SK-N-SH (cell line): ENCODE measurements at places on chromosomes 7 and 10. TPM values are rescaled to one million over a fixed set of nuclear protein-coding genes. Genes with fewer than 3 reads are reported as not detected.
A peak's percentile ranks its signal among the peaks of the same experiment; 100 is the strongest.

- no peak overlapping the region for H3K27ac ChIP-seq
- H3K4me3 ChIP-seq = no peak overlapping the region
- H3K36me3 ChIP-seq = peaks cover 61% of the 10 kb centered on the region
- no peaks in the 10 kb centered on the region for H3K27me3 ChIP-seq
Measured at GRCh38 chr7:127733986-127734385, 82.0 kb downstream of the SND1 start.

DNA sequence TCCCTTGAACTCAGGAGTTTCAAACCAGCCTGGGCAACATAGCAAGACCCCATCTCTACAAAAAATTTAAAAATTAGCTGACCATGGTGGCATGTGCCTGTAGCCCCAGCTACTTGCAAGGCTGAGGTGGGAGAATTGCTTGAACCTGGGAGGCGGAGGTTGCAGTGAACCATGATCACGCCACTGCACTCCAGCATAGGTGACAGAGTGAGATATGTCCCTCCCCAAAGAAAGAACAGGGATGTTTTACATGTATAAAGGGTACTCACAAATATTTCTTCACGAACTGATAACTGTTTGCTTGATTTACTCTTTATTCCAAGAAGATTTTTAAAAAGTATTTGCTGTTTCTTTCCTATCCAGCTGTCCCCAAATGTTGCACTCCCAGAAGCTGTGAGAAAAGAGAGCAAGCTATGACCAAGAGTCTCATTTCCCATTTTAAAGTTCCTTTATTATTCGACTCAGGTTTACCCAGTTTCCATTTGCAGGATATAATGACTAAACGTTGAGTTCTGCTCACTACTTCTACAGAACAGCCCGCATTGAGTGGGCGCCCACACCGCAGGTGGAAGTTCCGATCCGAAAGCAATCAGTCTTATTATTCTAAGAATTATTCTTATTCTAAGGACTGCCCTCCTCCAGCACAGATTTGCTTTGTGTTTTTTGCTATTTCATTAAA lies 90.7 kb downstream of the APBB1IP start:
- no peaks in the 10 kb centered on the region for H3K36me3 ChIP-seq
- no peak overlapping the region for H3K4me3 ChIP-seq
- no peak for DNase-seq
- H3K27me3 ChIP-seq = no peaks in the 10 kb centered on the region; the same call in 1 of the 2 replicates

STK31 gene
- 0.02 and 0.05 TPM in 2 replicates for polyA plus RNA-seq

- no peaks in the 10 kb centered on the region for H3K36me3 ChIP-seq
- no peaks in the 10 kb centered on the region for H3K4me1 ChIP-seq
- no peak for DNase-seq
- H3K27ac ChIP-seq = no peak overlapping the region
- H3K4me3 ChIP-seq = no peak overlapping the region
Measured at GRCh38 chr10:22111260-22111659, 106.6 kb downstream of the EBLN1 start.

DNA sequence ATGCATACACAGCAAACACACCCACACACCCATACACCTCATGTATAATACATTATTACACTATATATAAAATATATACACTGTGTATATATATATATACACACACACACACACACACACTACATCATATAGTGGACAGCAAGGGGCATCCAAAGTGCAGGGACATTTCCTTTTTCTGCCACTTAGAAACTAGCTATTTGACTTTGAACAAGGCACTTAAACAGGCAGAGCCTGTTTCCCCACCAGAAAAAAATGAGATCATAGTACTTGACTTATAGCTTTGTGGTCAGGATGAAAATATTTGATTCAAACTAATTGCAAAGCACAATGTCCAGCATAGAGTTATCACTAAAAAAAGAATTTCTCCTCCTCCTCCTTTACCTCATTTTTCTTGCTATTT lies 254.3 kb upstream of the NPVF start:
- no peaks in the 10 kb centered on the region for H3K36me3 ChIP-seq
- no peak overlapping the region for H3K4me3 ChIP-seq
- no peaks in the 10 kb centered on the region for H3K4me1 ChIP-seq
- no peak overlapping the region for H3K27ac ChIP-seq

PDE1C gene
- polyA plus RNA-seq = 4.6 and 7.3 TPM in 2 replicates

LRRN3 gene
- polyA plus RNA-seq = 2.1 and 4.1 TPM in 2 replicates

- peak overlapping the region; percentile 97 for H3K27ac ChIP-seq
- no peak overlapping the region for H3K4me3 ChIP-seq
- H3K4me1 ChIP-seq = peaks cover 15% of the 10 kb centered on the region
- H3K27me3 ChIP-seq = no peaks in the 10 kb centered on the region
- H3K36me3 ChIP-seq = no peaks in the 10 kb centered on the region
Measured at GRCh38 chr10:82980321-82980720, 1105.3 kb downstream of the NRG3 start.

- no peaks in the 10 kb centered on the region for H3K27me3 ChIP-seq
- peaks cover 6% of the 10 kb centered on the region; the same call in 1 of the 2 replicates for H3K4me1 ChIP-seq
- DNase-seq = no peak
- no peak overlapping the region for H3K4me3 ChIP-seq
- peaks cover 57% of the 10 kb centered on the region for H3K36me3 ChIP-seq
Measured at GRCh38 chr10:12241810-12242529, 46.0 kb downstream of the CDC123 start.

DNA sequence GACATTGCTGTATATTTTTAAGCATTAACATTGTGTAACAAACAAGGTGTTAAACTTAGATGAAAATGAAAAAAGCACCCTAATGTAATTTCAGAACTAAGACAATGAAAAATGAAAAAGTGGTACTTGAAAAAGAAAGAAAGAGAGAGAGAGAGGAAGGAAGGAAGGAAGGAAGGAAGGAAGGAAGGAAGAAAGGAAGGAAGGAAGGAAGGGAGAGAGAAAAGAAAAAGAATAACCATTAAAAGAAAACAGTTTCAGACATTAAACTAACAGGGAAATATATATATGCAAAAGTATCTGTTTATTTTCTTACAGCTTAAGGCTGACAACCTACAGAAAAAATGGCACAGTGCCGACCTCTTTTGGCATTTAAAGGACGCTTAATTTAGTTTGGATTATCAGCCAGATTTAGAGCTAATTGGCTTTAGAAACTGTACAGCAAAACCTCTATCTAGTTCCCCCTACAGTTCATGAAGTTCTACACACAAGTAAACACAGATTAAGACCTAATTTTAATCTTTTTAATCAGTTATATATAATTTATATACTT lies 13.8 kb downstream of the MTERF1 start:
- no peak for DNase-seq
- no peaks in the 10 kb centered on the region; the same call in none of the 2 replicates for H3K4me1 ChIP-seq
- H3K36me3 ChIP-seq = peaks cover 25% of the 10 kb centered on the region
- H3K27me3 ChIP-seq = no peaks in the 10 kb centered on the region
- H3K27ac ChIP-seq = no peak overlapping the region

DNA sequence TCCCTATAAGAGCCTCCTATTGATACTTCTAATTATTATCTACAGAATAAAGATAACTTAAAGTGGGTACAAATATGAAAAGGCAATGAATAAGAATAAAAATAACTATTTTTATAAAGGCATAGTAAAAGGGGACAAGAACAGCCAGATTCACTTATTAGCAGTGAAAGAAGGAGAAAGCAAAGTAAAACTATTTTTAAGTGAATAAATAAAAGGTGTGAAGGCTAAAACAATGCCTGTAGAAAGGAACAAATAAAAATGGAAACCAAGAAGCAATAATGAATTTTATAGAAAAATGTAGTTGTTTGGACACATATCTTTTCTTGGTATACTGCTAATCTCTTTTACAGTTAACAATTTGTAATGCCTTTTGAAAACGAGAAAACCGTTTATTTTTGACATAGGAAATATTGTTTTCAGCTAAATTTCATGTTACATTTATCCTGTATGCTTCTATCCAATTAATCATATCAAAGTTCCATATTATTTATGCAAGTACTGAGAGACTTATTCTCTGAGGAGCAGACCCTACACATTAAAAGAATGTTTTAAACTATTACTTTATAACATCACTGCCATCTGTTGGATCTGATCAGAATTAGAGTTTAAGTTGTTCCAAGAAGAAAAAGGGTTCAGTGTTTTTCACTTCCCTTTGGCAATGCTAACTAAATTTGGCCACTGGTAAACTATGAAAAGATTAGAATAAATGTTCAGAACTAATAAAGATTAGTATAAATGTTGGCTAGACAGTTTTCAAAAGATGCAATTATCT lies 59.1 kb downstream of the ARMC3 start:
- no peaks in the 10 kb centered on the region for H3K36me3 ChIP-seq
- H3K27ac ChIP-seq = no peak overlapping the region

DNA sequence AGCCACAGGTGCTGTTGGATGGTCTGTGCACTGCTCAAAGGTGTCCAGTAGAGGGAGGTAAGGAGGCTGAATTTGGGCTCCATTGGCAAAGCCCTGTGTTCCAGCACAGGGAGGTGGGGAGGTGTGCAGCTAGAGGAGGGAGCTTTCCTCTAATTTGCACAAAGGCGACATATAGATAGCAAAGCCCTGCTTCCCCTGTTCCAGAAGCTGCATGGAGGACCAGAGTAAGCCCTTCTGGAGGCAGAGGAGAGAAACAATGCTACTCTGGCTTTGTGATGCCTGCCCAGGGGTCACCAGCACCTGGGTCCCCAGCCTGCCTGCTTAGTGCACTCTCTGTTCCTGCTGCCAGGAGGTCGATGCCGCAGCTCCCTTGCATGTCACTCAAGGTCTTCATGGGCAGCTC lies 3.4 kb upstream of the ARHGAP22 start:
- no peaks in the 10 kb centered on the region for H3K36me3 ChIP-seq
- DNase-seq = peak; percentile 67
- H3K4me3 ChIP-seq = no peak overlapping the region
- no peaks in the 10 kb centered on the region for H3K27me3 ChIP-seq
- no peak overlapping the region; the same call in 1 of the 2 replicates for H3K27ac ChIP-seq

- no peak for DNase-seq
- no peaks in the 10 kb centered on the region for H3K4me1 ChIP-seq
- no peaks in the 10 kb centered on the region for H3K36me3 ChIP-seq
Measured at GRCh38 chr10:126659750-126660149, 10.7 kb downstream of the C10orf90 start.

- peaks cover 29% of the 10 kb centered on the region for H3K36me3 ChIP-seq
- H3K27ac ChIP-seq = no peak overlapping the region
- H3K4me1 ChIP-seq = peaks cover 14% of the 10 kb centered on the region; the same call in 1 of the 2 replicates
- no peaks in the 10 kb centered on the region for H3K27me3 ChIP-seq
Measured at GRCh38 chr7:151462306-151462779, 22.4 kb upstream of the CRYGN start.

- H3K36me3 ChIP-seq = no peaks in the 10 kb centered on the region
- H3K4me1 ChIP-seq = peaks cover 59% of the 10 kb centered on the region; the same call in 1 of the 2 replicates
- H3K27me3 ChIP-seq = no peaks in the 10 kb centered on the region
- no peak overlapping the region for H3K27ac ChIP-seq
- no peak overlapping the region for H3K4me3 ChIP-seq
- DNase-seq = no peak
Measured at GRCh38 chr7:2521952-2522591, 2.5 kb downstream of the LFNG start.

DNA sequence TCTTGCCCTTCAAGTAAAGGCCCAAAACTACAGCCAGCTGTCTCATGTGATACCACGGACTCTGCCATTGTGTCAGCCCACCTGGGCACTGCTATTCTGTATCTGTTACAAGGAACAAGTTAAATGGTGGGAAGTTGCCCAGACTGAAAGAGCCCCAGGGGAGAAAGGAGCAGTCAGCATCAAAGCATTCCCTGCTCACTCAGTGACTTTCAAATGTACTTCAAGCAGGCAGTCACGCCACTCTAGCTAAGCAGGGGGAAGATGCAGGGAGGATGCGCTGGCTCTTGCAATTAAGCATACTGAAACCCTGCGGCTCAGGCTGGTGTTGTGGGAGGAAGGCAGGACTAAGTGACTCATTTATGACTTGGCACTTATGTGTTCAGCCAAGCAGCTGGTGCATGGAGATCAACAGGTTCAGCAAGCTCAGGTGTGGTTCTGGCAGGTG lies 1249.6 kb downstream of the TYW1 start:
- no peaks in the 10 kb centered on the region for H3K36me3 ChIP-seq
- no peak overlapping the region for H3K4me3 ChIP-seq
- H3K27ac ChIP-seq = no peak overlapping the region
- no peaks in the 10 kb centered on the region for H3K27me3 ChIP-seq
- no peaks in the 10 kb centered on the region for H3K4me1 ChIP-seq

SLC26A5 gene
- not detected in 2 replicates for polyA plus RNA-seq

- no peaks in the 10 kb centered on the region for H3K36me3 ChIP-seq
- no peak for DNase-seq
- H3K27ac ChIP-seq = peak overlapping the region; percentile 99
- peaks cover 17% of the 10 kb centered on the region; the same call in 1 of the 2 replicates for H3K27me3 ChIP-seq
Measured at GRCh38 chr7:50539725-50540124, 25.5 kb downstream of the DDC start.

GRCh38 chr7:158973440-158973839 lies 117.1 kb downstream of the DYNC2I1 start:
- no peaks in the 10 kb centered on the region for H3K27me3 ChIP-seq
- peaks cover 14% of the 10 kb centered on the region; the same call in 1 of the 2 replicates for H3K4me1 ChIP-seq
- H3K4me3 ChIP-seq = no peak overlapping the region
- H3K36me3 ChIP-seq = no peaks in the 10 kb centered on the region
